ENCODE measurements at places on chromosomes 1 and 21. TPM values are rescaled to one million over a fixed set of nuclear protein-coding genes. Genes with fewer than 3 reads are reported as not detected.

GRCh38 chr1:2555634-2556276 is 416 bp upstream of the TNFRSF14 start:
- H3K4me1 ChIP-seq, result no peaks in the 10 kb centered on the region
- H3K27me3 ChIP-seq, result no peaks in the 10 kb centered on the region
- DNase-seq, result peak; percentile 96

ASCL5 gene
- not detected for total RNA-seq

DNA sequence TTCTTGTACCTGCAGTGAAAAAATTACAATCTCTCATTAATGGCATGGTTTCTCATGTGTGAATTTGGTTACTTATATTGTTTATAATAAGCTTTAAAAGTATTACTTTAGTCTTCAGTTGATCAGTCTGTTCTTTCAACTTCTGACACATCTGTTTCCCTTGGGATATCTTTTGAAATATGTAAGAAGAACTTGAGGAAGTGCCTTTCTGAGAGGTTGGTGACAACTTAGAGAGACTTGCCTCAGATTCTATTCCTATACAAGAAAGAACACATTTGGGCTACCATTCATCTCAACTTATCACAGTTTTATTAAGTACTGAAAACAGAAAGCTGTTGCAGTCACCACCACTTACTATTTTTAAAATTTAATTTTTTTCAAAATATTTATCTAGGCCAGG is 8.1 kb downstream of the AKNAD1 start:
- H3K4me1 ChIP-seq, result no peaks in the 10 kb centered on the region
- DNase-seq, result no peak
- H3K27me3 ChIP-seq, result no peaks in the 10 kb centered on the region
- H3K36me3 ChIP-seq, result no peaks in the 10 kb centered on the region
- H3K4me3 ChIP-seq, result no peak overlapping the region

CYP4A11 gene
- total RNA-seq, result 0.15 TPM

DNA sequence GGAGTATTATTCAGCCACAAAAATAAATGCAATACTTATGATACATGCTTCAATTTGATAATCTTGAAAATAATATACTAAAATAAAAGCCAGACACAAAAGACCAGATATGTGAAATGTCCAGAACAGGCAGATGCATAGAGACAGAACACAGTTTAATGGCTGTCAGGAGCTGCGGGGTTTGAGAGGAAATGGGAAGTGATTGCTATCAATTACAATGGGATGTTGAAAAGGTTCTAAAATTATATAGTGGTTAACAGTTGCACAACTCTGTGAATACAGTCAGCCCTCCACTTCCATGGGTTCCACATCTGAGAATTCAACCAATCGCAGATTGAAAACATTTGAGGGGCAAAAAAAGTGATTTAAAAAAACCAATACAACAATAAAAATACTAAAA is 54.0 kb downstream of the LTN1 start:
- no peaks in the 10 kb centered on the region for H3K27me3 ChIP-seq
- no peaks in the 10 kb centered on the region for H3K4me1 ChIP-seq

ARTN gene
- 1.8 TPM for total RNA-seq

CDA gene
- total RNA-seq, result 9.0 TPM

DNA sequence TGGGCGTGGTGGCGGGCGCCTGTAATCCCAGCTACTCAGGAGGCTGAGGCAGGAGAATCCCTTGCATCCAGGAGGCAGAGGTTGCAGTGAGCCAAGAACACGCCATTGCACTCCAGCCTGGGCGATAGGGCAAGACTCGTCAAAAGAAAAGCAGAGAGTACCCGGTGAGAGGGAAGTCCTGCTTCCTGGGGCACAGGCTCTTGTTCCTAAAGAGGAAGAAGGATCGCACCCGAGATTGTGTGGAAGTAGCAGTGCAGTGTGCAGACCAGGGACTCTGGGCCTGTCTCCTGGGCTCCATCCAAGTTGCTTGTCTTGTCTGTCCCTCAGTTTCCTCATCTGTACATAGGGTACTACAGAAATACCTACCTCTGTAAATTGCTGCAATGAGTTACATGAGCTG is 29.6 kb downstream of the NBPF3 start:
- no peaks in the 10 kb centered on the region for H3K4me1 ChIP-seq
- no peaks in the 10 kb centered on the region for H3K27me3 ChIP-seq
- no peak overlapping the region for H3K27ac ChIP-seq
- peaks cover 2% of the 10 kb centered on the region for H3K36me3 ChIP-seq

GFI1 gene
- total RNA-seq, result 1.9 TPM

SPATA45 gene
- total RNA-seq, result 0.78 TPM

DNA sequence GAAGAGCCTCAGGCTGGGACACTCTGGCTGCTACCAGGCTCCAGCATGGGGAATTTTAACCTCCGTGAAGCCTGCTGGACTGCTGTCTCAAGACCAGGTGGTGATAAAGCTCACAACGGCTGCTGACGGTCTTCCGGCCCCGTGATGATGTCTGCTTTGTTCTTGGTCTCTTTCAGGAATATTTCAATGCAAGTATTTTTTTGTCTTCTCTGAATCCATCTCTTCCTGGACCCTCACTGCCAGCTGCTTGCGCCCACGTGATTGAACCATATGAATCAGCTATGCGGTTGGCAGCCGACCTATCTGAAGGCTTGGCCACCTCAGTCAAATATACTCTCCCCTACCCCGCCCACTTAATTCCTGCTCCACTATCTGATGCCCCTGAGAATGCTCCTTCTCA is 14.6 kb upstream of the SLC6A17 start:
- no peak overlapping the region for H3K27ac ChIP-seq
- no peaks in the 10 kb centered on the region for H3K27me3 ChIP-seq
- H3K36me3 ChIP-seq, result no peaks in the 10 kb centered on the region
- no peaks in the 10 kb centered on the region for H3K4me1 ChIP-seq
- H3K4me3 ChIP-seq, result no peak overlapping the region

DNA sequence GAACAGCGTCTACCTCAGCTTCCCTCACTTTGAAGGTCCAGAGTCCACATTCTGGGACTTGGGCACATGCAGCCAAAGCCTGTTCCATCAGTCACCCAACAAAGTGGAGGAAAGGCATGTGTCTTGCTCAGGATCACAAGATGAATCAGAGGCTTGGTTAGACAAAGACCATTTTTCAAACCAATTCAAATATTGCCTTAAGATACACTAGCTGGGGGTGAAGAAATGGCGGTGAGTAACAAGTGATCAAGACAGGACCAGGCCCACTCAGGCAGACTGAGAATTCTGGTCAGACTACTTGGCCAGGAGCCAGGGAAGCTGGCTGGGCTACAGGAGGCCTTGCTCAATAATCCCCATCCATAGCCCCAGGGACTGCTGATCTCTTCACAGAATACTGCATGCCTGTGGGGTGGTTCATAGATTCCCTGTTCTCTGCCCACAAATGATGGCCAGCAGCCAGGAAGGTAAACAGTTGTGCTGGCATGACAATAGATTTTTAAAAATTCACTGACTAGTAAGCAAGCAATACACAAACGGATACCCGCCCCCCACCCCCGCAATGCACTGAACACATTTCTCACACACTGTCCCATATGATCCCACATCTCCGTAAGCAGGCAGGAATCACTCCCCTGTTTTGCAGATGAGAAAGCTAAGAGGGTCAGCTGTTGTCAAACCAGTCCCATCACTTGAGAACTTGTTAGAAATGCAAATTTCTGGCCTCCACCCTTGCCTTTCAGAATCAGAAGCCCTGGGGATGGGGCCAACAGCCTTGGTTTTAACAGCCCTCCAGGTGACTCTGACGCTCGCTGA is 27.2 kb downstream of the ERI3 start:
- peak overlapping the region; percentile 68 for H3K27ac ChIP-seq
- H3K36me3 ChIP-seq, result no peaks in the 10 kb centered on the region
- no peak overlapping the region for H3K4me3 ChIP-seq
- H3K27me3 ChIP-seq, result no peaks in the 10 kb centered on the region
- H3K4me1 ChIP-seq, result peaks cover 2% of the 10 kb centered on the region

DNA sequence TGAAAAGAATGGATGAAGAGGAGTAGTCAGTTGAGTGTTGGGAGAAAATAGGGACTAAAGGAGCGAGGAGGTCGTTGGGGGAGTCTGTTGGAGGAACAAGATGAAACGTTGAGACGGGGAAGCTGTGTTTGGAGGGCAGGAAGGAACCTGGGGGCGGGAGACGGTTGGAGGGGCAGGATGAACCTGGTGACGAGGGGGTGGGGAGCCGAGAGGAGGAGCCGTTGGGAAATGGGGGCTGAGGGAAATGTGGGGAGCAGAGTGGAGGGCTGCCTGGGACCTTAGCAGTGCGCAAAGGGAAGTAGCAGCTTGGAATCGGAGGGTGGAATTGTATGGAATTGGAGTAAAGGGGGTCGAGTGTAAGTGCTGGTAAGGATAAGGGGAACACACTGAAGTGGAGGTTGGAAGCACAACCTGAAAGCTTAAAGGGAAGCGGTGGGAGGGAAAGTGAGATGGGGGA is 630 bp downstream of the MTF2 start:
- no peaks in the 10 kb centered on the region for H3K4me1 ChIP-seq
- H3K27ac ChIP-seq, result no peak overlapping the region
- H3K4me3 ChIP-seq, result peak overlapping the region; percentile 98
- no peak for DNase-seq
- H3K27me3 ChIP-seq, result no peaks in the 10 kb centered on the region

DNA sequence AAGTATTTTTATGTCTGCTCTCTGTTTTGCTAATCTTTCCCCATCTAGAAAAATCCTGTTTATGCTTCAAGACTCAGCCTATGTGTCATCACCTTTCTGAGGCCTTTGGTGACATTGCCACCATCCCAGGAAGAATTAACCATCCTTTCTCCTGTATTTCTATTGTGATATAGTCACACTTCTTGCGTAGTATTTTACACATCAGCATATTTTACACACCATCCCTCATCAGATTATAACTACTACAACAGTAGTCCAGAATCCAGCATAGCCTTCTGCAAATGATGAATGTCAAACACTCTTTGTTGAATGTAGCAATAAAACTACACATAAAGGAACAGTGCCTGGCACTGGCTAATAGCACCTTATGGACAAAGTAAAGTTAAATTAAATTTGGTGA is 275.3 kb upstream of the C1orf87 start:
- H3K27me3 ChIP-seq, result no peaks in the 10 kb centered on the region
- no peaks in the 10 kb centered on the region for H3K4me1 ChIP-seq
- DNase-seq, result no peak
- H3K4me3 ChIP-seq, result no peak overlapping the region
- no peak overlapping the region for H3K27ac ChIP-seq
- H3K36me3 ChIP-seq, result no peaks in the 10 kb centered on the region

CD48 gene
- total RNA-seq, result 6.8 TPM

DNA sequence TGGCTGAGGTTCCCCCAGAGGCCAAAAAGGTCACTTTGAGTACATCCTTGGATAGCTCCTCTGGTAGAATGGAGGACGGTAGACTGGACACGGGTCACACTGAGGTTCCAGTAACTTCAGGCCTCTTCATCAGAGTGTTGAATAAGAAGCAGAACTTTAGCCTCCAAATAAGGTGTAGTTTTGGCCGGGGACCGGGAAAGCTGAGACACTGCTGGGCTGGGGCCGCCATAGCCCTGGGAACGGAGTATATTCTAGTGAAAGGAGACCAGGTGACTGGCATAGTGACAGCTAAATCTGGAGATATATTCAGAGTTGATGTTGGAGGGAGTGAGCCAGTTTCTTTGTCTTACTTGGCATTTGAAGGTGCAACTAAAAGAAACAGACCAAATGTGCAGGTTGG is 84.1 kb downstream of the EVA1C start:
- no peaks in the 10 kb centered on the region for H3K36me3 ChIP-seq
- no peaks in the 10 kb centered on the region for H3K27me3 ChIP-seq
- H3K27ac ChIP-seq, result peak overlapping the region; percentile 49
- peaks cover 6% of the 10 kb centered on the region for H3K4me1 ChIP-seq
- peak; percentile 68 for DNase-seq
- H3K4me3 ChIP-seq, result no peak overlapping the region

SPRR2A gene
- not detected for total RNA-seq

DNA sequence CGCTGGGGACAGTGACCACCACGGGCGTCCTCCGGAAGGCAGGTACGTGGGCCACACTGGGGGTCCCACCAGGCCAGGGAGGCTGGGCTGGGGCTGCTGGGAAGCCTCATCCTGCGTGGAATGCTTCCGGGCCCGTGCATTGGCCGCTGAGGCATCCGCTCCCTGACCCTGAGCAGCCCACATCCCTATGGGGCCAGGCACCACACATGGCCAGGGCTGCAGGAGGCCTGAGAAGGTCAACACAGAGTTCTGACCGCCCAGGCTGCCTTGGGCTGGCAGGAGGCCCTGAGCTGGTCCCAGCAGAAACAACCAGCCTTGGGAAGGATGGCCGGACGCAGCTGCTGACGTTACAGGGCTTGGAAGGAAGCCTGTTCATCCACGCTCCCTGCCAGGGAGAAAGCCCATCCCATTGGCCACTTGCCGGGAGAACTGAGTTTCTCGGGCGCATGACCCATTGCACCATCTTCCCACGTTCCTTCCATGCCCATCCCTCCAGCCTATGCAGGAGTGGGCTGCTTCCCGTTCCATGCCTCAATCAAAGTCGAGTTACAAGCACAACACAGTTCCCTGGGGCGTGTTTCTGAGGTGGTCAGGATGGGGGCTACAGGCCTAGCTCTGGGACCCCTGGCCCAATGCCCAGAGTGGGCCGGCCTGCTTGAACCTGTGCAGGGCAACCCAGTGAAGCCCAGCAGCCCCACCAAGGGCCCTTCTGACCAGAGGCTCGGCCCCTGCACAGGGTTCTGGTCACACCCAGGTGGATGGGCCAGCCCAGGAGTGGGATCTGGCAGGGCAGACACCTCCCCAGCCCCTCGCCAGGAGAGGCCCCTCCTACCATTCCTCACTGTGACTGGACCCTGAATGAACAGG is 31.7 kb downstream of the TRIM11 start:
- H3K4me1 ChIP-seq, result no peaks in the 10 kb centered on the region
- no peak overlapping the region for H3K27ac ChIP-seq
- no peaks in the 10 kb centered on the region for H3K36me3 ChIP-seq
- H3K4me3 ChIP-seq, result no peak overlapping the region
- no peaks in the 10 kb centered on the region for H3K27me3 ChIP-seq

- no peaks in the 10 kb centered on the region for H3K27me3 ChIP-seq
- H3K4me3 ChIP-seq, result no peak overlapping the region
- no peak for DNase-seq
- no peak overlapping the region for H3K27ac ChIP-seq
- no peaks in the 10 kb centered on the region for H3K4me1 ChIP-seq
Observed at GRCh38 chr1:158246650-158247049, 7.6 kb upstream of the CD1A start.

GORAB gene
- total RNA-seq, result 18.4 TPM

ANGEL2 gene
- 33.5 TPM for total RNA-seq

GRCh38 chr1:30318864-30319718 is 404.3 kb downstream of the MATN1 start:
- no peak overlapping the region for H3K27ac ChIP-seq
- no peaks in the 10 kb centered on the region for H3K36me3 ChIP-seq
- H3K4me1 ChIP-seq, result no peaks in the 10 kb centered on the region
- DNase-seq, result peak; percentile 51
- H3K27me3 ChIP-seq, result no peaks in the 10 kb centered on the region

GRCh38 chr1:195590649-195591048 is 1017.6 kb downstream of the KCNT2 start:
- no peaks in the 10 kb centered on the region for H3K4me1 ChIP-seq
- no peak overlapping the region for H3K27ac ChIP-seq
- no peaks in the 10 kb centered on the region for H3K27me3 ChIP-seq
- no peak for DNase-seq
- H3K36me3 ChIP-seq, result no peaks in the 10 kb centered on the region
- no peak overlapping the region for H3K4me3 ChIP-seq

LCE3D gene
- not detected for total RNA-seq

CGN gene
- total RNA-seq, result 0.23 TPM

RXFP4 gene
- not detected for total RNA-seq

GRCh38 chr1:3629561-3630160 is 4.8 kb downstream of the TPRG1L start:
- no peaks in the 10 kb centered on the region for H3K27me3 ChIP-seq
- H3K36me3 ChIP-seq, result no peaks in the 10 kb centered on the region
- H3K27ac ChIP-seq, result no peak overlapping the region
- no peak overlapping the region for H3K4me3 ChIP-seq

All from aorta (tissue), 5 donors.